ENCODE measurements at places on chromosomes 7 and 10. TPM values are rescaled to one million over a fixed set of nuclear protein-coding genes. Genes with fewer than 3 reads are reported as not detected.

MMP21 gene
- total RNA-seq = 0.40 TPM

CAMK2G gene
- total RNA-seq = 97.6 TPM

CLRN3 gene
- total RNA-seq = 0.17 TPM

PTN gene
- total RNA-seq = 566 TPM
